ENCODE measurements at places on chromosomes 2 and 18.
A peak's percentile ranks its signal among the peaks of the same experiment; 100 is the strongest.

GRCh38 chr18:500632-501405 lies at the start of gene COLEC12:
TSS of gene COLEC12 (minus strand) at chr18:500701. CDS start at chr18:500514, 187 bp downstream.
- DNase-seq, result no peak

GRCh38 chr18:62365420-62365819 lies 40.3 kb downstream of the TNFRSF11A start:
- DNase-seq, result no peak

DNA sequence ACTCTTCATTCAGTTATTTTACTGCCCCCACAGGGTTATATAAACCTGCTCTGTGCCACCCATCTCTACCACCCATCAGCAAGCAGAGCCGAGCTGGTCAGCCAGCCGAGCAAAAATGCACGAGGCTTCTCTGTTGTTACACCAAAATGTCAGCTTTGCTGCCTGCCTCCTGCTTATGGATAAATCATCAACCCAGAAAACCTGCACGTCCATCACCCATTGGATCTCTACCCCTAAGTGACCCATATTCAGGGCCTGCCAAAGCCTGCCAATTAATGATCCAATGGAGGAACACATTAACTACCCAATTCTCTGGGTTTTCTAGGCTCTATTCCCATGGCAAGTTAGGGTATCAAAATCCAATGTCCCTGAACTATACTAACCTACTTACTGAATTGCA lies 365.5 kb upstream of the ACVR2A start:
- no peak for DNase-seq

- DNase-seq, result no peak
These were observed 39.5 kb upstream of the KLHL14 start for GRCh38 chr18:32812342-32812741.

DNA sequence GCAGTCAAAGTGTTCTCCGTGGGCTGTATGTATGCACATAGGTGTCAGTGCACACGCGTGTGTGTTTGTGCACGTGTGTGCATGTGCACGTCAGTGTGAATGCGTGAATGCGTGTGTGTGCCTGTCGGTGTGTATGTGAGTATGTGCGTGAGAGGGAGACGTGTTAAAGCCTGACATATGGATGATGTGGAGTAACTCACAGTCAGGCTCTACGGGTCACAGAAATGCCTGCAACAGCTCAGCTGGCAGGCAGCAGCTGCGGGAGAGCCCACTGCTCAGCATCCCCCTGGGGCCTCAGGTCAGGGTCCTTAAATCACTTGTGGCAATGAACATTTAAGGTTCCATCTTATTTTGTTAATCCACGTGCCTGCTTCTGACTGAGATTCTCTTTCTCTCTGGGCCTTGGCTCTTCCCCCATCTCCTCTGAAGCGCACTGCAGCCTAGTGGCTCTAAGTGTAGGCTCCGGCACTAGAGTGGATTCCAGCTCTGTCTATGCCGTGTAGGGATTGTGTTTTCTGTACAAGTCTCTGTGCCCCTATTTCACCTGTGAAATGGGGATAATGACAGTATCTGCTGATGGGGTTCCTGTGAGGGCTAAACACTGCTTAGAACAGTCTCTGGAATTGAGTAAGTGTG lies 63.0 kb downstream of the DYSF start:
- DNase-seq, result no peak

DNA sequence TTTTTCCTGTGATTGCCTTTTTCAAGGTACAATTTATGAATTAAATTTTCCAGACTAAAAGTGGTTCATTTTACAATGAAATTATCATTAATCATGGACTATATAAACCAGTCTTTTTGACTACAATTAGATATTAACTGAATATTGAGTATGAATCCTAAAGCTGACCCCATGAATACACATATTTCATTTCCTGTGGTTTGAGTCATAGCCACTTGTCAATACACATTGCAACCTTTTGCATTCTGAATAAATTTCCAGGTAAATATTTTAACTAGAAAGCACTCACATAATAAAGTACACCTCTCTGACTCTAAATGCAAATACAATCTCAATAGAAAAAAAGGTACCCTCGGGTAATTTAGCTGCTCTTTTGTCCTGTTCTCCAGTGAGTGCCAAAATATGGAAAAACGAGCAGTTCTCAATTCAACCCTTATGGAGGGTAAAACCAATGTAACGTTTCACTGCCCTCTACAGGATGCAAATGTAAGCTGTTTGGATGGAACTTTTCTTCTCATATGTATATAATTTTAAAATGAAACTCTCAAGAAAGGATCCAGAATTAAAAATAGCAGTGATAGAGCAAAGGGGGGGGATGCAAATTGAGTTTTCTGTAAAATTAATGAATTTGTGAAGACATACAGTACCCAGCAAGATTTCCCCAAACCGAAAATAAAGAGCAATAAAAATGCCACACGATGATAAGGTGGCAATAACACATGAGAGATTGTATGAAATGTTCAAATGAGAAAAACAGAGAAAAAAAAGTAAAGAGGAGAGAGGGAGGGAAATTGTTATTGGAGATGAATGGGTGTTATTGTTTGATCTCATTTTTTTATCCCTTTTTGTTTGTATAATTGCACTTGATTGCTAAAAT lies 1795.7 kb upstream of the PIK3C3 start:
- DNase-seq, result no peak

DNA sequence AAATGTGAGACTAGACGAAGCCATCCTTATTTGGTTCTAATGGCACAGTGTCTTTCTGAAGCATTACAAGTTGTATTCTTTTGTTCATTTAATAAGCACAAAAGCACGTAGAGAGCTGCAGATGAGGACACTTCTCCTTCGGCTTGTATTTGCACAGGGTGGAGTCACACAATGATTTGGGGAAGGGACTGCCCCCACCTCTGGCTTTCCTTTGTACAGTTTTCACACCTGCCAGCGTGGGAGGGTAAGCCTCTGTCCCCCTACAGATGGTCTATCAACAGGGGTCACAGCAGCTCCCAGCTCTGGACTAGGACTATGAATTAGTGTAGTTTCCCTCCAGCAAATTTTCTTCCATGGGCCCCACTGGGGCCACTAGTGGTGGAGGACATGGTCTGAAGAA lies 108.2 kb upstream of the KLHL14 start:
- no peak for DNase-seq

DNA sequence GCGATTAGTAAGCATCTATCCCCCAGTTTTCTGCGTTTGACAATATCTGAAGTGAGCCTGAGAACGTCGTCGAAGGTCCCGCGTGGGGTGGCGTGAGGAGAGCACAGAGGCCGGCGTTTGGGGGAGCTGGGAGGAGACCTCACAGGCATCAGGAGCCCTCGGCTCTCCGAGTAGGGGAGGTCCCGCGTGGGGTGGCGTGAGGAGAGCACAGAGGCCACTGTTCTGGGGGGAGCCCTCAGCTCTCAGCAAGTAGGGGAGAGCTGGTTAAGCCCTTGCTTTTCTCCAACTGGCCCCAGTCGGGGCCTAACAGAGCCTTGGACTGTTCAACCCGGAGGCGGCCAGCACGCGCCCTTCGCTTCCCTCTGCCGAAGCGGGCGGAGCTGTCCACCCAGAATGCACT lies 134.3 kb downstream of the NFATC1 start:
- DNase-seq, result no peak

- DNase-seq, result peak; percentile 98
These were observed 51.8 kb upstream of the RAB27B start for GRCh38 chr18:54776282-54776977.
